ENCODE measurements at places on chromosomes 6 and 20. TPM values are rescaled to one million over a fixed set of nuclear protein-coding genes. Genes with fewer than 3 reads are reported as not detected.

The RBM39 gene
- total RNA-seq: 449 TPM

The CLDN20 gene
- total RNA-seq: not detected

The PPP1R10 gene
- 89.4 TPM for total RNA-seq

- no peak for DNase-seq
These were observed 28.2 kb upstream of the VEGFA start for GRCh38 chr6:43741829-43742228.

DNA sequence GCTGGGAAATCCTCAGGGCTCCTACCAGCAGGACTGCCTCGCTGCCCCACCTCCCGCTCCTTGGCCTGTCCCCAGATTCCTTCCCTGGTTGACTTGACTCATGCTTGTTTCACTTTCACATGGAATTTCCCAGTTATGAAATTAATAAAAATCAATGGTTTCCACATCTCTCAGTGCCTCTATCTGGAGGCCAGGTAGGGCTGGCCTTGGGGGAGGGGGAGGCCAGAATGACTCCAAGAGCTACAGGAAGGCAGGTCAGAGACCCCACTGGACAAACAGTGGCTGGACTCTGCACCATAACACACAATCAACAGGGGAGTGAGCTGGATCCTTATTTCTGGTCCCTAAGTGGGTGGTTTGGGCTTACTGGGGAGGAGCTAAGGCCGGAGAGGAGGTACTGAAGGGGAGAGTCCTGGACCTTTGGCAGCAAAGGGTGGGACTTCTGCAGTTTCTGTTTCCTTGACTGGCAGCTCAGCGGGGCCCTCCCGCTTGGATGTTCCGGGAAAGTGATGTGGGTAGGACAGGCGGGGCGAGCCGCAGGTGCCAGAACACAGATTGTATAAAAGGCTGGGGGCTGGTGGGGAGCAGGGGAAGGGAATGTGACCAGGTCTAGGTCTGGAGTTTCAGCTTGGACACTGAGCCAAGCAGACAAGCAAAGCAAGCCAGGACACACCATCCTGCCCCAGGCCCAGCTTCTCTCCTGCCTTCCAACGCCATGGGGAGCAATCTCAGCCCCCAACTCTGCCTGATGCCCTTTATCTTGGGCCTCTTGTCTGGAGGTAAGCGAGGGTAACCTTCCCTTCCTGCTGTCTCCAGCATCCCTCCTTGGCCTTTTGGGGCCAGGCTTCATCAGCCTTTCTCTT, at the start of gene CFB:
Gene CFB (plus strand): TSS at position 589 of the 863 bp plus-strand sequence. CDS start 127 bp downstream, at position 716.
- DNase-seq: peak; percentile 65

Measured in omental fat pad (tissue), 4 donors.